ENCODE measurements at places on chromosomes 2 and 18.

- no peak for DNase-seq
These were observed 40.4 kb downstream of the NUP35 start for GRCh38 chr2:183164650-183165015.

DNA sequence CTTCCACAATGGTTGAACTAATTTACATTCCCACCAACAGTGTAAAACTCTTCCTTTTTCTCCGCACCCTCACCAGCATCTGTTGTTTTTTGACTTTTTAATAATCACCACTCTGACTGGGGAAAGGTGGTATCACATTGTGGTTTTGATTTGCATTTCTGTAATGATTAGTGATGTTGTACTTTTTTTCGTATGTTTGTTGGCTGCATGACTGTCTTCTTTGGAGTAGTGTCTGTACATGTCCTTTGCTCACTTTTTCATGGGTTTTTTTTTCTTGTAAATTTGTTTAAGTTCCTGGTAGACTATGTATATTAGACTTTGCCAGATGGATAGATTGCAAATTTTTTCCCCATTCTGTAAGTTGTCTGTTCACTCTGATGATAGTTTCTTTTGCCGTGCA lies 574.8 kb downstream of the KCNJ3 start:
- no peak for DNase-seq

DNA sequence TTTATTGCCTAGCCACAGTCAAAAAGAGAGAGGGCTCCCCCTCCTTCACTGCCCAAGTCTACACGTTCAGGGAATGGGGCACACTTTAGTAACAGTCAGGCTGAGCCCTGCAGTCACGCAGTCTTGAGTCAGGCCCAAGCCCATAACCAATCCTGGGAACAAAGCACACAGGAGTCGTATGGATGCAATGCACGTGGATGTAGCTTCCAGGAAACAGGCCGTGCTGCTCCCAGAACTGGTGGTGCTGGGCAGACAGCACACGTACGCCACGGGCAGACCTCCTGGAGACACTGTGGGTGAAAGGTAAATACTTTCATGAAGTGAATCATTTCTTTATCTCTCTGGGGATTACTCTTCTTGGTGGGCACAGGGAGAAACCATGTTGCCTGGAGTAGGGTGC lies 30.0 kb upstream of the MBP start:
- no peak for DNase-seq

DNA sequence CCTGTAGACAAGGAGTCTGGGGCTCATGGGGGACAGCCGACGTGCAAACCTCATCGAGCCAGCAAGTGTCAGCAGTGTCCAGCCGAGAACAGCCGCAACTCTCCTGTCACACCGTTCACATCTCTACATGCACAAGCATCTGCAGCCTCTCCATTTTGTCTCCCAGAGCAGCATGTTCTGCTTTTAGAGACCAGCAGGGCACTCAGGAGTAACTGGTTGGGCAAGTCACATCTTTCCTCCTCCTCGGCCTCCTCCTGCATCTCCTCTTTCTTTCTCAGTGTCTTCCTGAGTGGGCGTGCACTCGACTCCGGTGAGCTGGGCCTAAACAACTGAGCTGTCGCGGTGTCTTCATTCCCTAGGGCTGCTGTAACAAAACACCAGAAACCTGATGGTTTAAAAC lies 249.9 kb downstream of the SH3BP4 start:
- DNase-seq, result no peak

DNA sequence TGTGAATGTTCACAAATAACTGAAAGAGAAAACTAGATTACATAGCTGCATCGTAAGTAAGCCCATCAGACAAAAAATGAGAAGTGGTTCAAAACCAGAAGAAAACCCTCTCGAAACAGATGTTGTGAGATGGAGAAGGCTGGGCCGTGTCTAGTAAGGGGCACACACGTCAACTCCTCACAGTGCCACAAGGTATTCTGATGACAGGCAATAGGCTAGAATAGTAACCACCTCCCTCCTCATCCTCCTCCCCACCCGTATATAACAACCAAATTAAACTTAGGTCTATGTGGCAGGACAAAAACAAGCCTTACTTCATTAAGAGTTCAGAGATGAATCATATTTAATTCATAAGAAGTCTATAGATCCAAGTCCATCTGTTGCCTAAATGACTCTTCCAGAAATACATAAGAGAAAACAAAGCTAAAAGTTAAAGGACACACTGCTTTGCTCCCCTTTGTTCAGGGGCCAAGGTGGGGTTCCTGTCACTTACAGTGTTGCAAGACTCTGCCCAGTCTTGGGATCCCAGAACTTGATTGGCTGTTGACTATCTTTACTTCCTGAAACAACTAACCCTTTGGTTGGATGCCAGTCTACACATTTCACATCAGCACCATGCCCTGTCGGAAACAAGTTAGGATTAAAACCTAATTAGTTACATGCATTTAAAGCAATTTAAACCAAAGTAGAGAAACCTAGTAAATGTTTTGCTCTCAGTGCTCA lies 25.0 kb downstream of the SFT2D3 start:
- DNase-seq, result no peak

- no peak for DNase-seq
These were observed 146.3 kb upstream of the TWIST2 start for GRCh38 chr2:238701341-238702206.

GRCh38 chr2:214492152-214492551 lies 81.3 kb downstream of the VWC2L start:
- no peak for DNase-seq

GRCh38 chr2:20624884-20625485 lies 25.9 kb downstream of the HS1BP3 start:
- DNase-seq, result no peak

DNA sequence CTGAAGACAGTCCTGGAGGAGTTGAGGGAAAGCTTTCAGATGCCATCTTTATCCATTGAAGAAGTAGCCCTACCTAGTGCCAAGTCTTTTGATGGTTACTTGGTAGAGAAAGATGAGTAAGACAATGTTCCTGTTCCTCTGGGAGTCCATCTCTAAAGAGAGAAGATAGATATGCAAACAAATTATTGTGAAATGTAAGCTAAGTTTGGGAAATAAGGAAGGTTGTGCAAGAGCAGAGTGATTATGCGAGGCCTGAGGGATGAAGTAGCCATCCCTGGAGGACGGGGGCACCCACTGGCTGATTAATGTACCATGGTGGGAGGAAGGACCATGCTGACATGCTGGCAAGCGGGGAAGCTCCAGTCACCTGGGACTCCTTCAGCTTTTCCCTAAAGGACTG lies 994 bp upstream of the DTNA start:
- DNase-seq, result no peak

GRCh38 chr2:74528600-74529356 lies 728 bp downstream of the AUP1 start:
- no peak for DNase-seq

- DNase-seq, result no peak
These were observed 77.3 kb upstream of the MYCN start for GRCh38 chr2:15863089-15863488.

DNA sequence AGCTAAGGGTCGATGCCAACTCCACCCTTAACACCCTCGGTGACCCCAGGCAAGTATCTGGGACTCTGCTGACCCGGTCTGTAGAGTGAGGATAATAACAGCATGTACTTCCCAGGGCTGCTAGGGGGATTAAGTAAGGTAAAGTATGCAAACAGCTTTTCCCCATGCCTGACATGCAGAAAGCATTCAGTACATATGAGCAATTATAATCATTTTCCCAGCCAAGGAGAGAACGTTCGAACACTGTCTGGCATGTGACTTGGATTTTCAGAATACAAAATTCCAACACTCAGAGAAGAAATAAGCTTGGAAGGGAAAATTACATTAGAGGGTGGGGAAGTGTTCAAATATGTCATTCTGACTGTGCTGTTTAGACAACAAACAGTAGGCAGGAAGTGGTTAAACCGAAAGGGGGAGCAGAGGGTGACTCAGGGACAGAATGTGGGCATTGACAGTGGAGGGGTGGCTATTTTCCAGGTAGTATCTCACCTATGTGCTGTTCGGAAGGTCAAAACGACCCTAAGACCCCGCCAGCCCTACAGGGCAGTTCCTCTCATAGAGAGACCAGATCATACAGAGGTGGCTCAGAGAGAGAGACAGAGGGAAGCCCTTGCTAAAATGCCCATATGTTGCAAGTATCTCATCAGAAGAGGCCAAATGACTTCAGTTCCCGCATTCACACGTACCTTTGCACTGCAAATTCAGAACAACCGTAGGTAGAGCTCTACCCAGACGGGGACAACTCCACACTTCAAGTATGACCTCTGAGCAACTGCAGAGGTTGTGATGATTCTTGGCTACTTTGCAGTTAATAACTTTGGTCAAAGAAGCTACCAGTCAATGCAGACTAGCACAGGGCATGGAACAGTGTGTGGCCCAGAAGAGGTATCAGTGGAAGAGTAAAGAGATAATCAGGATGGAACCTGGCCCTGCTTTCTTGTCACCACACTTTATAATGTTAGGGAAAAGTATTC lies 14.8 kb downstream of the ASPRV1 start:
- DNase-seq, result peak; percentile 16

GRCh38 chr2:127951026-127951425 lies 65.3 kb upstream of the AMMECR1L start:
- no peak for DNase-seq

GRCh38 chr2:236988690-236989624 lies 96.7 kb upstream of the COPS8 start:
- no peak for DNase-seq

DNA sequence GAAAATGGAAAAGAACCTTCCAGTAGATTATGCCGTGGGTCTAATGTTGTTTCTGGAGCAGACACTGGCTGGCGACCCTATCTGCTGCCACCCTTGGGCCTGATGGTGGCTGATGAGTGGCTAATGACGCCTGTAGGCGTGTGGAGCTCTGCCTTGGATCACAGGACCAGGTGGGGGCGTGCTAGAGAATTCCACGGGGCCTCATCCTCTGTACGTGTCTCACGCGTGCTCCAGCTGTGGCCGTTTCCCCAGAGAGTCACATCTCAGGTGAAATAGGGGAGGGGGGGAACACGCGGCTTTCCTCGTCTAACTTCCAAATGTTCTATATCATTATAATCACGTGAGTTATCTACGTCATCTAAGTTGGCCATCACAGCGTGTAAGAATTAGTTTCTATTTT lies 160.9 kb upstream of the SMIM21 start:
- DNase-seq, result no peak

- no peak for DNase-seq
These were observed 79.2 kb downstream of the NDUFA10 start for GRCh38 chr2:239945751-239946561.

GRCh38 chr2:31131871-31132270 lies 6.4 kb downstream of the GALNT14 start:
- DNase-seq, result no peak

DNA sequence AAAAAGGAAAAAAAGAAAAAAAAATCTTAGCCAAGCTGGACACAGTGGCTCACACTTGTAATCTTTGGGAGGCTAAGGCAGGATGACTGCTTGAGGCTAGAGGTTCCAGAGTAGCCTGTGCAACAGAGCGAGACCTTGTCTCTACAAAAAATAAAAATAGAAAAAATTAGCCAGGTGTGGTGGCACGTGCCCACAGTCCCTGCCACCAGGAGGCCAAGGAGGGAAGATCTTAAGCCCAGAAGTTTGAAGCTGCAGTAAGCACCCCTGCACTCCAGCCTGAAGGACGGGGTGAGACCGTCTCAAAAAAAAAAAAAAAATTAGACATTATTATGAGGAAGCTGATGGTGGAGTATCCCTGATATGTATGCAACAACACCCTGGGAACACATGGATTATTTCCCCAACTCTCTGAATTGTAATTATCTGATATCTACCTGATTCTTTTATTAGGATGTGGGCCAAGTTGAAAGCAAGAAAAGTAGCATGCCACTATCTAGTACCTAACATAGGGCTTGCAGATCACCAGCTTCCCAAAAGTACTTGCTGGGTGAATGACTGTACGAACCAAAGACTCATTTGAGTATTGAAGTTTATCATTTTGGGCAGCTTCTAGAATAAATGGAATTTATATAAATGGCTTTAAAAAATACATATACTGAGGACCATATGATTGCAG lies 140.9 kb downstream of the TCF4 start:
- DNase-seq, result no peak

- DNase-seq, result no peak
These were observed 9.2 kb downstream of the DNMT3A start for GRCh38 chr2:25332571-25332970.

- no peak for DNase-seq
These were observed 264.4 kb upstream of the SIX2 start for GRCh38 chr2:45273412-45274249.

DNA sequence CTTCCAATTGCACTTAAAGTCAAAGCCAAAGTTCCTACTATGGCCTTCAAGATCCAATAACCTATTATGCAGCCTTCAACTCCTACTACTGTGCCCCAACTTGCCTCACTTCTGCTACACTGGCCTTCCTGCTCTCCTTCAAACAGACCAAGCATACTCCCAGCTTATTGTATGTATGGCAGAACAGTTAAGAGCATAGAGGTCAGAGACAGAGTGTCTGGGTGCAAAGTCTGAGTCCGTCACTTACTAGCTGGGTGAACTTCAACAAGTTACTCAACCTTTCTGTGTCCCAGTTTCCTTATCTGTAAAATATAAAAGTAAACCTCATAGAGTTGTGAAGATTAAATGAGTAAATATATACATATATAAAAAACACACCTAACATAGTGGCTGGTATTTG lies 37.2 kb downstream of the YES1 start:
- no peak for DNase-seq

- no peak for DNase-seq
These were observed 864.2 kb downstream of the SLC4A3 start for GRCh38 chr2:220491670-220492069.

DNA sequence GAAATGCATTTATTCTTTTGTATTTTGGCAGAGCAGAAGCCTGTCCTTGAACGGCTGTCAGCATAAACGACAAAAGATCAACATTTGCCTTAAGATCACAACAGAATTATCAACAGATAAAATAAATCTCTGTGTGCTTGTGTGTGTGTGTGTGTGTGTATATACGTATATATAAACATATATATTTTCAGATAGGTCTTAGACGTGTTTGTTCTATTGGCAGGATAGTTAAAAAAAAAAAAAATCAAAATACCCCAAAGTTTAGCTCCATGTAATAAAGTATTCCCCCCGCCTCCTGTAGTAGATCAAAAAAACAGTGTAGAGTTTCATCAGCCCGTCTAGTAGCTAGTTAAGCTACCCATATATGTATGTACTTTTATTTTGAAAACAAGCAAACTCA lies 107.9 kb downstream of the CHN1 start:
- DNase-seq, result no peak

DNA sequence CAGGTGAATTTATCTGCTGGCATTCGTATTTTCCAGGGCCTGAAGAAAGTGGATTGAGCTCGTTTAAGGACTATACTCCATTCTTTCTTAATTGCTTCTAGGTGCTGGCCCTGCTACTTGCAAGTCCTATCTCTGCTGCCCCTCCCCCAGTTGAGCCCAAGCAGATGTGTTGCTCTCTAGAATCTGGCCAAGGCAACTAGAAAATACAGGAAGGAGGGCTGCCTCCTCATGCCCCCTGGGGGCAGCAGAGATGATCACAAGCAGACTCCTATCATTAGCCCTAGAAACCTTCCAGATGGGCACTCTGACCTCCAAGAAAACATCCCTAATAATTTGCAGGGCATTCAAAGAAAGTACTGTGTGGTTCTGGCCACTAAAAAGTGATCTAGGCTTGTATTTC lies 72.5 kb upstream of the CYP26B1 start:
- DNase-seq, result no peak

- no peak for DNase-seq
These were observed 36.7 kb downstream of the SP140 start for GRCh38 chr2:230262246-230262645.

Data from stimulated activated CD8-positive, alpha-beta memory T cell treated with anti-CD3 and anti-CD28 coated beads, Interleukin-2, amount 100 ng/mL, for 1 hour (primary cell).